ENCODE measurements at places on chromosomes 3 and 15.

GRCh38 chr3:83434880-83435587, 1523.8 kb upstream of the CADM2 start:
- DNase-seq = no peak

- no peak for DNase-seq
Observed at GRCh38 chr3:189513281-189514117, 117.7 kb upstream of the TP63 start.

DNA sequence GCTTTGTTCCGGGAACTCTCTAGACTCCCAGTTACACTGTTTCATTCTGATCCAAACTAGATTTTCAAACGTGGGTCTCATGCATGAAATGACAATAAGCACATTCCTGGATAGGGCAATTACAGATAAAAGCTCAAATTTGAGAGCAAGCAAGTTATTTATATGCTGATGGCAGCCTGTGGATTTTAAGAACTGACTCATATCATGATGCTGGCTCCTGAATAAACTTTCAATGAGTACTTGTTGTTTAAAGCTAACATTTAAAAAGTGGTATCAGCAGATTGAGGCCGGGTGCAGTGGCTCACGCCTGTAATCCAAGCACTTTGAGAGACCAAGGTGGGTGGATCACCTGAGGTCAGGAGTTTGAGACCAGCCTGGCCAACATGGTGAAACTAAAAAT, 66.6 kb downstream of the LEO1 start:
- no peak for DNase-seq

DNA sequence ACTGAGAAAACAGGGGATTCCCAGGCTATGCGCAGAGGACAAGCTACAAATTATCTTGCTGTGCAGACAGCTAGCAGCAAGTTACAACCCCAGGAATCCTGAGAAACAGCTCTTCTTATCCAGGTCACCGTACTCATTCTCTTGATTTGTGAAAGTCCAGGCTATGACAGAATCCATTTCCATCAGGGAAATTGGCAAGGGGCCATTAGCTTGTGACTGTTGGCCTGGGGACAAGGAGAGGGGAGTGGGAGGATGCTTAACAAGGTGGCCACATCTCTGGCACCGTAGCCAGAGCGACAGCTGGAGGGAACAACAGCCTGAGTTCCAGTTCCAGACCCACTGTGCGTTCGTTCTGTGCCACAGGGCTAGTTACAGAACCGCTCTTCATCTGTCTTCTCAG, 44.9 kb upstream of the PLXNA1 start:
- DNase-seq = no peak

Data from CD4-positive, alpha-beta T cell treated with Interleukin-2 at 100 ng/mL for 4 hours (primary cell).